Bone marrow (tissue), 2 donors: ENCODE measurements at places on chromosomes 1 and 21.

DNA sequence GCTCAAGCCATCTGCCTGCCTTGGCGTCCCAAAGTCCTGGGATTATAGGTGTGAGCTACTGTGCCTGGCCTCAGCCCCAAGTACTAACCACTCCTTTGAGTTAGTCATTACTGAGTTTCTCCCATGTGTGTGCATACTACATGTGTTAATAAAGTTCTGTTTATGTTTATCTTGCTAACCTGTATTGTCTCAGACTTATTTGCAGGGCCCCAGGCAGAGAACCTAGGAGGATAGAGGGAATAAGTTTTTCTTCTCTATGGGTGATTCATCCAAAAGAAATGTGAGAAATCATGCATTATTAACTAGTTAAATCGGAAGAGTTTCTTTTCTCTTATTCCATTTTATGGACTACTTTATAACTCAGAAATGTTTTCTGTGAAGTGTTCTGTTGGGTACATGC is 203.9 kb upstream of the CACYBP start:
- DNase-seq: no peak

DNA sequence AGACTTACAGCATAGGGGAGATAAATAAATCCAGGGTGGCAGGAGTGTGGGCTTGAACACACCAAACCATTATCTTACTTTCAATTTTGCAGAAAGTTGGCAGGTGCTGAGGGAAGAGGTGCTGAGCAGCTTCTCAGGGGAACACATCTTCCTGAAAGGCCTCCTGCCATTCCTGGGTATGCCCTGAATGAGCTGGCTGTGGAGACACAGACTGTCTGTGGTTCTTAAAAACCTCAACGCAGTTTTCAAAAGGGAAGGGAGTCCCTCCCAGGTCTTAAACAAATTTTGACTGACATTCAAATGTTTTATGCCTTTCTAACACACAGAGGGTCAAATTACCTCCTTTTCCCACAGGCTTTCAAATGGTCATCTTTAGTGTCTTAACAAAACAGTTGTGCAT is 166.9 kb downstream of the TNFSF18 start:
- no peak for DNase-seq

GRCh38 chr21:45986316-45987051 is 4.9 kb downstream of the COL6A1 start:
- no peak for DNase-seq

GRCh38 chr1:182119631-182120030 is 58.1 kb upstream of the ZNF648 start:
- no peak for DNase-seq

DNA sequence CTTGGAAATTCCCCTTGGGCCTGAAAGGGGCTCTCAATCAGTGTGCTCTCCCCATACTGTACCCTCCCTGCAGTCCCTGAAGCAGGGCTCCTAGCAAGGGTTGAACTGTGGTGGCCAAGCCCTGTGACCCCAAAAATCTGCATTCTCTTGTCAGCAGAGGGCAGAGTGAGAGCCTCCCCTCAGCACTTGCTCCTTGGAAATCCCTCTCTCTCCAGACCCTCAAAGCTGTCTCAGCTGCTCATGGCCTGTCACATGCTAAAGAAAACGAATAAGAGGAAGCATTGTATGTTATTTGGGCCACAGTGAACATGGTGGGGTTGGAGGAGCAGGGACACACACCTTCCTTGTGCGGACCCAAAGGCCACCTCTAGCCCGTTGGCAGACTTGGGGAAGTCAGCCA is 47.2 kb upstream of the SYNC start:
- DNase-seq: no peak

DNA sequence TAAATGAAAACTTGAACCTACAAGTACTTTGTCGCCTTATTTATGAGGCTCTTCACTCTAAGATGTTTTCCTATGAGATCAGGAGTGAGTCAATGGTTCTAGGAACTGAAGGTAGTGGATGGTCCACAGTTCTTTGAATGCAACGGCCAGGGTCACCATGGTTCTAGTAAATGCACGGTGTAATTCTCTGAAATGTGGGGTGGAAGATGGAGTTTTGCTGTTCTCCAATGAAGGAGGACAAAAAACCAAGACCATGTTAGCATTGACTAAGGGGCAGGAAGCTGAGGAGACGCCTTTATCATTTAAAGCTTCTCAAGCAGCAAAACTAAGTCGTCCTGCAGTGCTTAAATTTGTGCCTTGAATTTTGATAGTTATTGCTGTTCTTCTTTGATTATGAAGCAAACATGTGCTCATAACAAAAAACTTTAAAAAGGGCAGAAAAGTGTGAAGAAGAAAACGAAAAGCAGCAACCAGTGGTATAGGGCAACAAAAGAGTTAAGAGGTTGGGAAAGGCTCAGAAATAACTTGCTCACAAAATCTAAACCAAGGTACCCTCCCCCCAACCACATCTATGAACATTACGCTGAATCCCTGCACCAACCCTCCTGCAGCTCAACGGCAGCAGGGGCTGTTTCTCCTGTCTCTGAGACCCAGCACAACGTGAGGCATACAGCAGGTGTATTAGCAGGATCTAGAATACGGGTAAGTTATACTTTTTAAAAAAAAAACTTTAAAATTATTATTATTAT is 85.0 kb downstream of the MRPL37 start:
- DNase-seq: no peak

DNA sequence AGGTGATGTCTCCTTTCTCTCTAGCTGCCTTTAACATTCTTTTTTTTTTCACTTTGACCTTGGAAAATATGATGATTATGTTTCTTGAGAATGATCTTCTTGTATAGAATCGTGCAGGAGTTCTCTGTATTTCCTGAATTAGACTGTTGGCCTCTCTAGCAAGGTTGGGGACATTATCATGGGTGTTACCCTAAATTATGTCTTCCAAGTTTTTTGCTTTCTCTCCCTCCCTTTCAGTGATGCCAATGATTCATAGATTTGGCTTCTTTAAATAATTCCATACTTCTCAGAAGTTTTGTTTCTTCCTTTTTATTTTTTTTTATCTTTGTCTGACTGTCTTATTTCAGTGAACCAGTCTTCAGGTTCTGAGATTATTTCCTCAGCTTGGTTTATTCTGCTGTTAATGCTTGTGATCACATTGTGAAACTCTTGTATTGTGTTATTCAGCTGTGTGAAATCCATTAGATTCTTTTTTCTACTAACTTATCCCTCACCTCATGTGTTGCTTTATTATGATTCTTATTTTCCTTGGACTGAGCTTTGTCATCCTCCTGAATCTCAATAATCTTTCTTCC is 268.4 kb upstream of the NRIP1 start:
- no peak for DNase-seq

- DNase-seq: no peak
Measured at GRCh38 chr1:79629414-79629813, 622.9 kb upstream of the ADGRL4 start.

DNA sequence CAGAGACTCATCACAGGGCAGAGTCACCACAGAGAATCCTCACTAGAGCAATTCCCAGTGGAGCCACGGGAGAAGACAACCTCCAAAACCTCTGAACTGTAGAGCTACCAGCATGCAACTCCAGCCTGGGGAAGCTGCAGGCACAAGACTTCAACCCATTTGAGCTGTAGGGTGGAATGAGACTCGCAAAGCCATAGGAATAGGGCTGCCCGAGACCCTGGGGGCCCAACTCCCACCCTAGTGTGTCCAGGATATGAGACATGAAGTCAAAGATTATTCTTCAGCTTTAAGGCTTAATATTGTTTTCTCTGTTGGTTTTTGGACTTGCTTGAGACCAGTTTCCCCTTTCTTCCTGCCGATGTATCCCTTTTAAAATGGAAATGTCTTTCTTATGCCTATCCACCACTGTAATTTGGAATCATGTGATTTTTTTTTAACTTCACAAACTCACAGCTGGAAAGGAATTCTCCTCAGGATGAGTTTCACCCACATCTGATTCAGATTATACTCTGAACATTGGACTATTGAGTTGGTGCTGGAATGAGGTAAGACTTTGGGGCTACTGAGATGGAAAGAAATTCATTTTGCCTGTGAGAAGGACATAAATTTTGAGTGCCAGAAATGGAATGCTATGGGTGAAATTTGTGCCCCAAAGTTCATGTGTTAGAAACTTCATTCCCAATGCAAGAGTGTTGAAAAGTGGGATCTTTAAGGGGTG is 59.6 kb upstream of the ST6GALNAC5 start:
- no peak for DNase-seq

- no peak for DNase-seq
Measured at GRCh38 chr1:183693521-183693920, 40.4 kb upstream of the APOBEC4 start.

- no peak for DNase-seq
Measured at GRCh38 chr1:243792891-243793290, 57.2 kb downstream of the AKT3 start.
